CD4-positive, CD25-positive, alpha-beta regulatory T cell (primary cell): ENCODE measurements at places on chromosomes 4 and X.

DNA sequence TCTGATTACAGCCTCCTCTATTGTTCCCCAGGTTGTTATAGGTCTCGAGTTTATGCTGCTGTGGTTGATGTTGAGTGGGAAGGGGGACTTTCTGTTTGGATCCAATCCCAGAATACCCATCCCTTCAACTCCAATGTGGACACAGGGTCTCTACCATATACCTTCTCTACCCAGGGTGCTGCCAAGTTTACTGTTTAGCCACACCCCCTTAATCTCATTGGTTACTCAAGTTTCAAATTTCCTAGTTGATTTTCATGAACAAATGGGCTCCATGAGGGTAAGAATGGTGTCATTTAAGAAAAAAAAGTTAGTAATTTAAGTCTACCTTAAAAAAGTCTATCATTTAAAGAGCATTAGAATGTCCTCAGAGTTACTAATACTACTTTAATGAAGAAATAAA, 3.6 kb upstream of the SPP1 start:
- DNase-seq = no peak

DNA sequence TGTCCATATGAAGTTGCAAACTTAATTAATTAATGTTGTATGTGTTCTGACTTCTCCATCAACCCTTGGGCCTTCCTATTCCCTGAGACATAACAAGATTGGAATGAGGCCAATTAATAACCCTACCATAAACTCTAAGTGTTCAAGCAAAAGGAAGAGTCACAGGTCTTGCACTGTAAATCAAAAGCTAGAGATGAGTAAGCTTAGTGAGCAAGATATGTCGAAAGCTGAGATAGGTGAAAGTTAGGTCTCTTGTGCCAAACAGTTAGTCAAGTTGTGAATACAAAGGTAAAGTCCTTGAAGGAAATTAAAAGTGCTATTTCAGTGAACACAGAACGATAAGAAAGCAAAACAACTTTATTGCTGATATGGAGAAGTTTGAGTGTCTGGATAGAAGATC, 58.2 kb upstream of the GPRIN3 start:
- DNase-seq = no peak

DNA sequence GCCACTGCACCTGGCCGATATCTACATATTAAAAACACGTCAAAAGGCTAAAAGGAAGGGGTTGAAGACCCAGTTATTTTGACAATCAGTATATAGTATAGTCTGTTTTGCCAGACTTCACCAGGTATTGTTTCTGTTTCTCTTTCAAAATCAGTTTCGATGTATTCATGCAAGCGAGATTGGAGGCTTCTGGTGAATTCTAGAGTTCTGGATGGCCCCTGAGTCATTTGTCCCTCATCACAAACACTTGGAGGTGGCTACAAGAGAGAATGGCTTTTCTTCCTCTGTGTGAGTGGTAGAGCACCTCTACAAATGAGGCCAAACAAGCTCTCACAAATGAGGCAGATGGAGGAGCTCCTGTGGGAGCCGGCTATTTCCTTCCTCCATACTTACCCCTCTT, 68.6 kb upstream of the ADGRG2 start:
- no peak for DNase-seq

- no peak for DNase-seq
These were observed 134.2 kb downstream of the PWWP3B start for GRCh38 chrX:106302304-106302703.

DNA sequence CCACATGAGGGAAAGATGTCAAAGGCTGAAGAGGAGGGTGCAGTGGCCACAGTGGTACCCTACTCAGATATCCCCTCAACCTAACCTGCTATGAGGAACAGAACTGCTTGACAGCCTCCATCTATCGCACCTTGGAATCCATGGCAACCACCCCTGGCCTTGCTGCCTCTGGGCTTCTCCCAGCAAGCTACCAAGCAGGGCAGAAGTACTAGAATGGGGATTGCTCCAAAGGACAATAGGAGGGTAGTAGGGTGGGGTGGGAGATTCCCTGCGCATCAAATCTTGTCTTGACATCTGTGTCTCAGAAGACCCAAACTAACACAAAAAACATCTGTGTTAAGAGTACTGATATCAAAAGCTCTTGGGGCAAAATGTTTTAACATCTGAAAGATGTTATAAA, 118.2 kb downstream of the FBXW7 start:
- no peak for DNase-seq

GRCh38 chrX:141439651-141440050, 144.9 kb downstream of the SPANXA1 start:
- no peak for DNase-seq

DNA sequence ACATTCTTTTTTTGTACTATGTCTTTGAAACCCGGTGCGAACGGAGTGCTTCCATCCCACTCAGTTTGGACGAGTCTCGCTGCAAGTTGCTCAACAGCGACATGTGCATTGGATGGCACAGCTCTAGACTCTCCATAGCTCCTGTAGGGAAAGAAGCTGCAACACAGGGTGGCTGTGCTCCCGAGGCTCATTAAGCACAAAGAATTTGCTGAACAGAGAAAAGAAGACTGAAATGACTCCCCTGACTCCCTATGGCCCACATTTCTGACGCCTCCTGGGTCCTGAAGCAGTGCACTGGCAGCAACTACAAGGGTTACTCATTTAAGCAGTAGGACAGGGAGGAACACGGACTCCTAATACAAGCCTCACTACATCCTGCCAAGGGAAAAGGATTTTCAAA, 127.4 kb downstream of the SH3RF1 start:
- DNase-seq = no peak

DNA sequence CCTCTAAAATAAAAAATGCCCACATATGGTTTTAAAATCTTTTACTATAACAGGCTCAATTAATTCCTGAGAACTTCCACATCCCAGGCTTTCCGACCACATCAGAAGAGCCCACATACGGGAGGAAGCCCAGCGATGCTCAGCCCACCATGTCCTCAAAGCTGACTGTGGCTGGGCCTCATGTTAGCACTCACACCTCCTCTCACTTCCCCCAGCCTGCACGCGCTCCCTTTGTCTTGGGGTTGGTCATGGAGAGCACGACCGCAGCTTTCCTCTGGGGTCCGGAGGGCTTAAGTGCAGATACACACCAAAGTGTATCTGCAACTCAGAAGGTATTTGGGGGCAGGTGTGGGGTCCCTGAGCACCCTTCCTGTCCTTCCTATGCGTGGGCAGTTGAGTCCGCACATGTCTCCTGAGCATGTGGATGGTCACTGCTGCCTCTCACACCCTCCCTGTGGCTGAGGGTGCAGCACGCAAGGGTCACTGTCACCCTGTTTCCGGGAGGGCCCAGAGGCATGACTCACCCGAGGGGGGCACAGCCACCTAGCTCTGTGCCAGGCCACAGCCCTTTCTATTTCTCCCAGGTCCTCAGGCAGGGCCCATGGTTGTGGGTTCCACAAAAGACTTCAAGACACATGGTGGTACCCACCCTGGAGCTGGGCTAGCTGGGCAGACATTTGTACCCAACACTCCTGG, 21.2 kb downstream of the WDR1 start:
- no peak for DNase-seq
